Effector CD4-positive, alpha-beta T cell (primary cell): ENCODE measurements at places on chromosomes 7 and 10.

DNA sequence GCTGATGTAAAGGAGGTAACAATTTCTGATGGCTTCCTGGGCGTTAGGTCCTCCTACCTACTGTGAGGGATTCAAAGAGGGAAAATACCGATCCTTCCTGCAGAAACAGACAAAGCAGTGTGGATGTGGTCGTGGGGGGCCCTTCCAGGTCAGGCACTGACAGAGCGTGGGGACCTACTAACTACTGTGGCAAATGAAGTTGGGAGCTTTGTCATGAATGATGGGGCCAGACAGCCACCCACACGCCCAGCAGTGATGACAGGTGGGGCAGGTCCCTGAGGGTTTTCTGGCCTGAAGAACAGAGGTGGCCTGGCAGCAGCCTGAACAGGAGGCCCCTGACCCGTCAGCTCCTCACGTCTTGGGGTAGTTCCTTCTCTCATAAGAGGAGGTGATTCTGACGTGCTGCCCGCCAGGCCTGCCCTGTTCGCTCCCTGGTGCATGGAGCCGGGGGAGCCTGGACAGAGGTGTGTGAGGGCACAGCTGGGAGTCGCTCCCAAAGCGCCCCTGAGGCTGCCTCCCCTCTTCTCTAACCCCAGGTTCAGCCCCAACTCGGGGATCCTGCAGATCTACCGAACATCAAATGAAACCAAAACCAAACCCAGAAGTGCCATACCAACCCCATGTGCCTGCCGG, 4.2 kb downstream of the ATP6V0E2 start:
- DNase-seq: no peak

DNA sequence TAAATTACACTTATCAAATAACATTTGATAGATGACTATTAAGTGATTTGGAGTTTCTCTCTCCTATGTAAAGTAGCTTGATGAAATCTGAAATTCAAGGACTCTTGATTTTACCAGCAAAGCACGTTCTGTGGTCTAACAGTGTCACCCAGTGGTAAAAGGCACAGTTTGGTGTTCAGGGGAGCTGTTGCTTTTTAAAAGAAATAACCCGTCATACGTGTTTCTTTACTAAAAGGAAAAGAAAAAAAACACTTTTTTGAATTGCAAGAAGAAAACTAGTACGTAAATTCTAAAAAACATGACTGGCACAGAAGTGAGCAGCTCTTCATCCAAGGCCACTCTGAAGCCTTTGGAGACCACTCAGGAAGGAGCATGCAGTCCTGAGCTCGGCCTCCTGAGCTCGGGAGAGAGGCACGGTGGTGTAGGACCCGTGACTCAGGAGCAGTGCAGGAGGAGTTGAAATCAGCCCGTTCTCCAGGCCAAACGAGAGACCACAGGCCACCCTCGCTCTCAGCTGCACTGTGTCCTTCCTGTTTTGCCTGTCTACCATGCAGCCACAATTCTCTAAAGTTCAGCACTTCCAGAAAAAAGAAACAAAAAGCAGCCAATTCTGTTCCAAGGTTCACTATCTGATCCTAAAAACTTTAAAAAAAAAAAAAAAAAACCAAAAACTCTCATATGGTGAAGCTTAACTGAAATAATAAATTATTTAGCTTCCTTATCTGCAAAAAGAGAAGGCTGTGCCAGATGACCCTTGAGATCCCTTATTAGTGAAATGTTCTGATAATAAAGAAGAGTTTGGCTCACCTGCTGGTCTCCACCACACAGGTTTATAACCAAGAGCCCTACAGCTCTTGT, 212.6 kb upstream of the FRMD4A start:
- peak; percentile 41 for DNase-seq

GRCh38 chr7:64640504-64640903, 25.4 kb upstream of the ZNF107 start:
- DNase-seq: no peak

GRCh38 chr10:128054163-128054970, 71.9 kb downstream of the MKI67 start:
- DNase-seq: no peak

DNA sequence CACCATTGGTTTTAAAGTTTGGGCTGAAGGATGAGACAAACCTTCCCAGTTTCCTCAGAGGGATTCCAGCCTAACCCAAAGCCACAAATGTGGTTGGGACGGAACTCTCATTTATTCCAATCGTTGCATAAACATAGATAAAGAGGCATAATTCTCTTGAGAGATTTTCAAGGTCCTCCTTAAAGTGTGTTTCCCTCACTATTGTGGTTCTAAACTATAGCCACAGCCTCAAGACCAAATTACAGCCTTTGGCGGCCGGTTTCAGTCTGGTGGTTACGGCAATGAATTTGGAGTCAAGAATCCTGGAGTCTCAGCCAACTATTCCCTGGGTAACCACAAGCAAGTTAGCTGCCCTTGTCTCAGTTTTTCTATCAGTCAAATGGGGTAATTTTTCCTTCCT, 42.6 kb downstream of the SEM1 start:
- no peak for DNase-seq

DNA sequence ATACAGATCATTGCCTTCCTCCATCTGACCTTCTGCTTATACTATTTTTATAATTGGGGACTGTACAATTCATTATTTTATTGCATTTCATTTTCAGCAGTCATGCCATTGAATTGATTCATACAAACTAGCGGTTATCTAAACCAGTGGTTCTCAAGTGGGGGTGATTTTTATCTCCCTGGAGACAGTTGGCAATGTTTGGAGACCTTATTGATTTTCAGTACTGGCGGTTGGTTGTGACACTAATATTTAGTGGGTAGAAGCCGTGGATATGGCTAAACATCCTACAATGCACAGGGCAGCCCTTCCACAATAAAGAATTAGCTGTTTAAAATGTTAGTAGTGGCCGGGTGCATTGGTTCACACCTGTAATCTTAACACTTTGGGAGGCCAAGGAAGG, 765.9 kb downstream of the LRMDA start:
- DNase-seq: no peak

DNA sequence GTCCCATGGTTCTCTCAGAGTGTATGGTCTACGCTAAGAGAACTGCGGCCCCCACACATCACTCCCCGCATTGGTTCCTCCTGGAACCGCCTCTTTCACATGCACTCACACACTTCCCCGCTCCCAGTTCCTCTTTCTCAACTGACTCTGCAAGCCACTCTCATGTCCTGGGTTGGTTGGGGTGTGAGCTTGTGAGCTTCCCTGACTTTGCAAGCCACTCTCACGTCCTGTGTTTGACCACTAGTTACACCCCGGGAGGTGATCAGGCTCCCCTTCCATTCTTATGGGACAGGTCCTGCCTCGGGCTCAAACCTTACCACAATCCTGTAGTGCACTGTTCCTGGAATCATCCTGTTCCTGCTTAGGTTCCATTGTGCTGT, 105.0 kb downstream of the TRIM24 start:
- no peak for DNase-seq

DNA sequence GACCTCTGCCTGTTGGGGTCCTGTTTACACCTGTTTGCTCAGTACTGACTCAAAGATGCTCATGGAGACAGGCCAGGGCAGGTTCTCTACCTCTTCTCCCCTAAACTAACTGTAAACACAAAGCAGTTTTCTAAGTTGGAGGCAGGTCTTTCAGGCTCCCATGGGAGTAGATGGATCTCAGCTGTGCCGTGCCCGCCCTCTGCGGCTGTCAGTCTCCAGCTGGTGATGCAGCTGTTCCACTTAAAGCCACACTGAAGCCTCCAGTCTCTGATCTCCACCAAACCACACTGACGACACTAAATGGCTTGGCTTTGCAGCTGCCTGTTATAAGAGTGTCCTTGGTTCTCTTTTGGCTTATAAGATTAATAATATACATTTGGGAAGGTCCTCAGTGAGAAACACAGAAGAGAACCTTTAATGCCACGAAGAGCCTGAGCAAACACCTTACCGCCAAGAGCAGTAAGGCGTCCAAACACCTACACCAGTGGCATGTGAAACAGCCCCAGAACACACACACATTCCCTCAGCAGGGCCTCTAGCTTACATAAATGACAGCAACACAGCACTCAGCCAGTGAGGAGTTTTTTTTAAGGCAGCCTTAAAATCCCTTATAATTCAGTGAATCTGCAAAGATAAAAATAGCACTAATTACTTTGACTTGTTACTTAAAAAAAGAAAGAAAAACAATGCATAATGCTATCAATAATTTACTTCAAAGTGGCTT, 60.4 kb upstream of the KCNIP2 start:
- DNase-seq: no peak

- DNase-seq: no peak
Observed at GRCh38 chr7:113175525-113176104, 57.3 kb upstream of the SMIM30 start.

DNA sequence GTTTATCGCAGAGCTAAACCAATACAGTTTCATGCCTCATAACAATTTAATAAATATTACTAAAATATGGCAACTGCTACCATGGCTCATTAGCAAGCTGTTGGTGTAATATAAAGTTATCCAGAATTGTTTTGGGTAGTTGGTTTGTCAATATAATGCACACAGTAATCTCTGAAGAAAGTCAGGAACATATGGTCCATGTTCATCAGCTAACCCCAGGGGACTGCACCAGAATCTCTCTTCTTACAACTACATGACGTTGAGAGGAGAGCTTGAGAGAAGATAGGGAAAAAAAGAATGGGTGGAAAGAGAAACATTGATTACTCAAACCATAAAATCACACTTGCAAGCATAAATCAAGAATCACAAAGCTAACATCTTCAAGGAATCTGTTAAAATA, 333.7 kb downstream of the NRG3 start:
- DNase-seq: no peak
